ENCODE measurements at places on chromosomes 5 and 9.
A peak's percentile ranks its signal among the peaks of the same experiment; 100 is the strongest.

DNA sequence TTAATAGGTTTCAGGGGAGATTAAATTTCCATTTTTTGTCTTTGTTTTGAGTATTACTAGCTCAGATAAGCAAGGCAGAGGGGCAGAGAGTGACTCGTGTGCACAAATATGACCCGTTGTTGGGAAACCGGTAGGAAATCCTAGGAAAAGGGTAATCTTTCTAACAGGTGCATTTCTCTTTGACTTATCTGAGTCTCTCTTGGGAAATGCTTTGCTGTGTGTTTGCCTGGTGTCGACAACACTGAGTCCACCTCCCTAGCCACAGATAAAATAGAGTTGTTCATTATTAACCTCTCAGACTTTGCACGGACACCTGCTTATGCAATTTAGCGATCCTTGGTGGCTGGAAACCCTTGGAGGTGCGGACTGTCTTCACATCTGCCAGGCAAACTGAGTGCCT is 164.2 kb downstream of the FGF1 start:
- no peak for DNase-seq

DNA sequence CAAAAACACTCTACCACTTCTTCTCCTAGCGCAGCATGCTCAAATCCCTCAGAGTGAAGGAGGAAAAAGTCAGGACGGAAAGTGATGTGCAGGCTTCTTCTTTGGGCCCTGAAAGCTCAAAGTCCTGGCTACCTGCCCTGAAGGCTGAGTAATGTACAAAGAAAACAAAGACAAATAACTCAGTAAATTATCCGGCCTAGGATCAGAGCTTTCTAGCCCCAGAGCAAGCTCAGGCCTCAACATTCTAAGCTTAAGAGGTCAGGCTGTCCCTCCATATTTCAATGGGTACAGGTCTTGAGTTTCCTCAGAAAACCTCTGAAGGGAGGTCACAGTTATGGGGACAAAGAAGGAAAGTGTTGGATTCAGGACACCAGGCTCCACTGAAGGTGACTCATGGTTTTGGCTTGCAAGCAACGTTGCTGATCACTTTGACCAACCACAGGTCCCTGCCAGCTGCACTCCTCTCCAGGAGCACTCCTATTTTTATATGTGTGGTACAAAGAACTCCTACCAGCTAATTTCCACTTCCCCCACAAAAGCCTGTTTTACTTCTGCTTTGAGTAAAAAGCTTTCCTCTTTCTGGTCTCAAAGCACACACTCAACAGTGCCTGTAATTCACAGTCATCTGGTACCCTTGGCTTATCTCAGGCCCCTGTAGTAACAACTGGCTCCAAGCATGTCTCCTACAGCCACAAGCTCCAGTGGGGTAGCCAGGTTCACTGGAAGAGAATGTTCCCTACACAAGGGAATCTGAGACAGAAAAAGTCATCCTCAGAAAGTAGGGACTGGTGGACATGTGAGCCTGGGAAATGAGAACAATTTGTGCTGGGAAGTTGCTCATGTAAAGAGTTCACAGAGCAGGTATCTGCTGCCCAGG is 115.7 kb downstream of the UGCG start:
- DNase-seq, result no peak

- DNase-seq, result peak; percentile 75
Observed at GRCh38 chr9:136960212-136960937, 8.3 kb downstream of the LCN12 start.

DNA sequence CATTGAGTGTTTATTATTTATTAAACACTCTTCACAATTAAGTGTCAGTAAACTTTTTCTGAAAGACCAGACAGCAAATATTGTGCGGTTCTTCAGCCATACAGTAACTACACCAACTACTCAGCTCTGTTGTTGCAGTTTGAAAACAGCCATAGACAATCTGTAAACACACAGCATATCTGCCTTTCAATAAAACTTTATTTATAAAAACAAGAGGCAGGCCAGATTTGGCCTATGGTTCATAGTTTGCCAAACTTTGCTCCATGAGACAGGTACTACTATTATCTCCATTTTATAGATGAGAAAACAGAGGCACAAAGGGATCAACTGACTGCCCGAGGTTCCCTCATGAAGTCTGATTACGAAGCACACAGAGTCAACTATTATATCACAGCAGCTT is 11.5 kb downstream of the ADAMTS12 start:
- DNase-seq, result no peak

GRCh38 chr5:89823046-89823445 is 586.5 kb downstream of the CETN3 start:
- DNase-seq, result no peak

GRCh38 chr5:161513942-161514341 is 32.6 kb downstream of the GABRB2 start:
- no peak for DNase-seq

GRCh38 chr9:127937388-127938297 is at the start of gene DPM2:
TSS of gene DPM2 (minus strand) at chr9:127937854. CDS start at chr9:127937820, 34 bp downstream.
- DNase-seq, result peak; percentile 83

DNA sequence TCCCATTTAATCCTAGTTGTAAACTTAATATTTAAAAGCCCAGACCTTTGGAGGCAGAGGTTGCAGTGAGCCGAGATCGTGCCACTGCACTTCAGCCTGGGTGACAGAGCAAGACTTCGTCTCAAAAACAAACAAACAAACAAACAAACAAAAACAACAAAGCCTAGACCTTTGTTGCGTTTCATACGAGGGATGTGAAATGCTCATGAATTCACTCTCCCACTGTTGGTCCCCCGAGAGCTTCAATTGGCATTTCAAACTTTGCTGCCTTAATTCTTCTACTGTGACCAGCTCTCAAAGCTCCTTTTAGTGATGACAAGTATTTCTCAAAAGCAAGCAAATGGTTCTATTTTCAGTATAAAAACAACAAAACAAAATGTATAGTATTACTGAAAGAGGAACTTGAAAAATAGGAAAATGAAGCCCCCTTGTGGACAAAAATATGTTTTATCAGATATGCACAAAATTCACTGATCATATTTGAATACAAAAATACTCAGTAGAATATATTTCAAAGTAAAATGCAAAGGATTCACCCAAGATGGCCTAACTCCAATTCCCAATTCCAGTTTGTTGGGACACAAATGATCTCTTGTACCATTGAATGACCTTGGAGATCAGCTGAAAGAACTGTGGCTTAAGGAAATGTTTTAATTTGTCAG is 140.4 kb downstream of the ESM1 start:
- no peak for DNase-seq

- DNase-seq, result no peak
Observed at GRCh38 chr5:59660737-59661136, 232.8 kb downstream of the PDE4D start.

DNA sequence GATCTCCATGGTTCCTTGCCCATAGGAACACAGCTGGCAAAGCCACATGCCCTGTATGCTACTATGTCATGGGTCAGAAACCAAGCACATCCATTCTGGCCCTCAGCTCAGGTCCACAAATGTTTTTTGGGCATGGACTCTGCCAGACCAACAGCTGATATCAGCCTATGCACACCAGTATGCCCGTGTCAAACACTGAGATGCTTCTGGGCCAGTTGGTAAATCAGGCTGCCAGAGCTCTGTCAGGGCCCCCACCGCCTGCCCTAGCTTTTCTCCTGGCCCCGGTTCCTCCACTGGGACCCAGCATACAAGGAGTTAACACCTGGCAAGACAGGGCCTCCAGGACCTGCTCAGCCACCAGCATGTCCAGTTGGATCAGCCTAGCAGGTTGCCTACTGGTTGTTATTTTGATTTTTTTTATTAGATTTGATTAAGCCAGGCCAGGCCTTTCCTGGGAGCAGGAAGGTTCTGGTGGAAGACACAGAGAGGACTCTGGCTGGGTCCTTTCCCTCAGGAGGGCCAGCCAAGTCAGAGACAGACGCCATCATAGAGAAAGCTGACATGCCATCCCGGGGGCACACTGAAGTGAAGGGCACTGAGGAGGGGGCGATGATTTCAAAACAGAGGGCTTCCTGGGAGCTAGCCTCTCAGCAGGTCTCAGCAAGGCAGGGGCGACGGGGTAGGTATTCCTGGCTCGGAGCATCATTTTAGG is 65.8 kb downstream of the TSTD2 start:
- DNase-seq, result no peak

DNA sequence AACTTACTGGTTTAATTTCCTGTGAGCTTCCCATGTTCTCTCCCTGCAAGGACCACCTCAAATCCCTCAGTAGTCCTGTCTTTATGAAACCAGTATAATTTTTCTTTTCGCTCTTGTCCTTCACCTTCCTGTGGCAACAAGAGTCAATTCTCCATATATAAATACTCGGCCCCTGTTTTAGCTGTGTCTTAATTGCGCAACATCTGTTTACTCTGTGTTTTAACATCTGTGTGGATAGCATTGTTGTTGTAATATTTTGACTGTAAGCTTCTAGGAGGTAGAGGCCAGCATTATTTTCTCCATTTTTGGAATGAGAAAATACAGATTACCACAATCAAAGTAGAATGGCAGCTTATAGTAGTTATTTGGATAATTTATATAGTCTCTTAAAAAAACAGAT is 30.2 kb upstream of the CDKN2B start:
- DNase-seq, result no peak

DNA sequence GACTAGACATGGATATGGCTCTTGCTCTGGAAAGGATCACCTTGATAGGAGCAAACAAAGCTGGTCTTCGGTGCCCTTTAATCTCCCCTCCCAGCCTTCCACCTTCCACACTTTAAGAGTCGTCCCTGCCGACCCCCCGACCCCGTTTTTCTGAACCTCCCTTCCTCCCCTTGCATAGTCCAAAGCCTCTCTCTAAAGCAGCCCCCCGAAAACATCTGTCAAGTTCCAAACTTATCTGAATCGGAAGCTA is 423 bp upstream of the NUP214 start:
- no peak for DNase-seq

GRCh38 chr5:103041071-103041676 is 78.8 kb downstream of the GIN1 start:
- DNase-seq, result no peak

GRCh38 chr9:127801955-127802575 is 617 bp upstream of the FPGS start:
- DNase-seq, result no peak

DNA sequence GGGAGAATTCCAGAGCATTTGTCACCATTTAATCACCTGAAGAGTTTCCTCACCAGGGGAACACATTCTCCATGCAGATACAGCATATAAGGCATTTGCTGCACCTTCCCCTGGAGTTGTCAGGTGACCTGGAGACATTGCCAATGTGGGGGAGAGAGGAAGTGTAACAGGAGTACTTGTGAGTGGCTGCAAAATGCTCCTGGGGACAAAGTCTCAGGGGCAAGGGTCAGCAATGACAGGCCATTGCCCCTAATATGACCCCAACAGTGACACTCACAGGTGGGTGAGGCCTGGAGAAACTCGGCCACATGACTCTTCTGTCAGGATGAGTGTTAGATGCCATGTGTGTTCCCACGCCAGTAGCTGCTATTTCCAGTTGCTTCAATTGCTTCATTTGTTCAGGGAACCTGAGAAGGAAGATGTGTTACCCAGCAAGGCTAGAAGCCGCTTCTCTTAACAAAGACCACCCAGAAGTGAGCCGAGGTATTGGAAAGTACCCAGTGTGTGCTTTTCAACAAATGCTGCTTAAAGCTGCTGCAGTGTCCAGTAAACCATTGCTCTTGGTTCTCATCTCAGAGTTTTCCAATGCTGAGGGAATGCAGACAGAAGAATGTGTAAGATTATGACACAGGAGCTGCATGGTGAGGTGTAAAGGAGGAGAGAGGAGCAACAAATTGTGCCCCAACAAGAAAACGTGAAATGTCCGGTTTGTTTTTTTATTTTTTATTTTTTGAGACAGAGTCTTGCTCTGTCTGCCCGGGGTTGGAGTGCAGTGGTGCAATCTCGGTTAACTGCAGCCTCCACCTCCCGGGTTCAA is 128.2 kb upstream of the SLC44A1 start:
- no peak for DNase-seq

GRCh38 chr5:71830681-71831539 is 111.8 kb downstream of the CARTPT start:
- no peak for DNase-seq

DNA sequence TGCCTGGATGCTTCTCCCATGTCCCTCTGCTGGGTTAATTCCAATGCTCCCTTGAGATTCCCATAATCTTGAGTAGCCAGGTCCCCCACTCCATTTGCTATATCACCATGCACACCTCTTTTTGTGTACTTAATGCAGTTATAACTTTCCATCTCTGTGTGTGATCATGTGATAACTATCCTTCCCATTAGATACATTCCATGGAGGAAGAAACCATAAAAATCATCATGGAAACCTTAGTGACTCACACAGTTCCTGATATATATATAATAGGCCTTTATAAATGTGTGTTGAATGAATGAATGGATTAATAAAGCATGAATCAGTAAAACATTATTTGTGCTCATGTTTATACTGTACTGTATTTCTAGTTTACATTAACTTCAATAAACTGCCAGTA is 104.6 kb downstream of the PCSK5 start:
- no peak for DNase-seq

- DNase-seq, result no peak
Observed at GRCh38 chr5:63563008-63563917, 399.0 kb downstream of the HTR1A start.

DNA sequence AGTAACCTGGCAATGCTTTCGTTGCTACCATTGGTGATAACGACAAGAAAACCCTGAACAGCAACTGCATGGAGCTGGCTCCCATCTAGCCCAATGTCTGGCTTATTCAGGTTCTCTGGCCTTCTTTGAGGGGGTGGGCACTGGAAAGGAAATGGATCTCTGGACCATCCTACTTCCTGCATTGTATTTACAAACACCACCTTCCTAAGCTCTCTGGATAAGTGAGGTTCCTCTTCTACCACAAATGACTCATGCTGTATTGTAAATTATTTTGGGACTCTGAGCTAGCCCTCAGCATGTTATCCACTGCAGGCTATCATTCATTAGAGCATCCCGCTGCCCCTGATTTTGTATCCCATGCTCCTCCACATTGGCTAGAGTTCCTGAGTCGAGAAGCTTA is 136.9 kb upstream of the KLF9 start:
- no peak for DNase-seq

GRCh38 chr9:34615132-34615531 is 3.2 kb upstream of the RPP25L start:
- DNase-seq, result no peak

DNA sequence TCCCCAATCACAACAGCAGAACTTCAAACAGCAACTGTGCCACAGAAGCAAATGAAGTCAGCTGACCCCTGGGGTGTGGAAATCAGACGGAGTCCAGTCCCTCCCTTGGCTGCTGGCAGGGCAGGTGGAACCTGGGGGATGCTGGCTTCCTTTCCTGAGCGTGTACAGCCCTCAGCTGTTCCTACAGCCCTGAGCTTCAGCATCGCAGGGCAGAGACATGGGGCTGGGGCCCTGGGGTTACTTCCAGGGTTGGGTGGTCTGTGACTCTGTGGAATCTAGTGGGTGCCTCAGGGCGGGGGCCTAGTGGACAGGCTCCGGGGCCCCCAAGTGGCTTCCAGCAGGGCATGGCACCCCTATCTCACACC is 7.3 kb upstream of the RXRA start:
- DNase-seq, result no peak

GRCh38 chr9:21686738-21687137 is 115.7 kb upstream of the MTAP start:
- no peak for DNase-seq

GRCh38 chr9:38416461-38416860 is 7.8 kb downstream of the IGFBPL1 start:
- DNase-seq, result no peak

GRCh38 chr5:133904641-133905040 is 63.8 kb downstream of the C5orf15 start:
- no peak for DNase-seq
